ENCODE measurements at places on chromosomes 7 and 10. TPM values are rescaled to one million over a fixed set of nuclear protein-coding genes. Genes with fewer than 3 reads are reported as not detected.

GRCh38 chr7:7895004-7895650 is 73.5 kb upstream of the GLCCI1 start:
- peaks cover 7% of the 10 kb centered on the region for H3K36me3 ChIP-seq
- H3K27ac ChIP-seq, result no peak overlapping the region
- H3K4me3 ChIP-seq, result no peak overlapping the region

- no peaks in the 10 kb centered on the region for H3K36me3 ChIP-seq
- no peak overlapping the region for H3K27ac ChIP-seq
- H3K4me1 ChIP-seq, result peaks cover 6% of the 10 kb centered on the region
- peak; percentile 0 for DNase-seq
- H3K27me3 ChIP-seq, result no peaks in the 10 kb centered on the region
- H3K4me3 ChIP-seq, result no peak overlapping the region
Observed at GRCh38 chr10:79058899-79059841, 9.6 kb upstream of the ZMIZ1 start.

Gene CYP2C19
- not detected for total RNA-seq

DNA sequence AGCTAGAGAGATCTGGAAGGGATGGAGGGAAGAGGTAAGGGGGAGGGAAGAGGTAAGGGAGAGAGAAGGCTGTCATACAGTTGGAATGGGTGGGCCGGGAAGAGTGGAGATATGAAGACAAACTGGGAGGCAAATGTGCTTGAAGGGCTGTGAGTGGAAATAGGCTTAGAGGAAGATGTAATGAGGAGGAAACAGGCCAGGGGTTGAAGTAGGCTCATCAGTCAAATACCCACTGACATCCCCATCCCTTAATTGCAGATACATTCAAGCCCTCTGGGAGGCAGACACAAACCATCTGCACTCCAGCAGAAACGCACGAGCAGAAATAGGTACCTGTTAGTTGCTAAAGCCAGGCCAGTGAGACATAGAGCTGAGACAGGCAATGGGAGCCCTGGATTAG is 2.1 kb downstream of the SYNPO2L start:
- no peak overlapping the region for H3K27ac ChIP-seq
- H3K27me3 ChIP-seq, result peaks cover 3% of the 10 kb centered on the region
- no peaks in the 10 kb centered on the region for H3K36me3 ChIP-seq
- no peak overlapping the region for H3K4me3 ChIP-seq
- peak; percentile 11 for DNase-seq
- H3K4me1 ChIP-seq, result peaks cover 12% of the 10 kb centered on the region

DNA sequence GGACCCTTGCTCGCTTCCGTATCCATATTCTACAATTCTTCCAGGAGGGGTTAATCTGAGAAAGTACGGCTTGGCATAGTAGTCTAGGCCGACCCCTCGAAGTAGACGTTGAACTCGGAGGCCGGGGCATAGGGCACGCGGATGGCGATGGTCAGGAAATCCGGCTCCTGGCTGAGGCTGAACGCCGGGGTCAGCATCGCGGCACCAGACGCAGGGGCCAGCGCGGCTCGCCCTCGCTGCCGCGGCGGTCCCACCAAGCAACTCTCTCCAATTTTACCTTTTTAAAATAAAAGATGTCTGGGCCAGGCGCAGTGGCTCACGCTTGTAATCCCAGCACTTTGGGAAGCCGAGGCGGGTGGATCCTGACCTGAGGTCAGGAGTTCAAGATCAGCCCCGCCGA is 7.3 kb upstream of the SGMS1 start:
- peaks cover 7% of the 10 kb centered on the region for H3K27me3 ChIP-seq
- H3K36me3 ChIP-seq, result peaks cover 7% of the 10 kb centered on the region

DNA sequence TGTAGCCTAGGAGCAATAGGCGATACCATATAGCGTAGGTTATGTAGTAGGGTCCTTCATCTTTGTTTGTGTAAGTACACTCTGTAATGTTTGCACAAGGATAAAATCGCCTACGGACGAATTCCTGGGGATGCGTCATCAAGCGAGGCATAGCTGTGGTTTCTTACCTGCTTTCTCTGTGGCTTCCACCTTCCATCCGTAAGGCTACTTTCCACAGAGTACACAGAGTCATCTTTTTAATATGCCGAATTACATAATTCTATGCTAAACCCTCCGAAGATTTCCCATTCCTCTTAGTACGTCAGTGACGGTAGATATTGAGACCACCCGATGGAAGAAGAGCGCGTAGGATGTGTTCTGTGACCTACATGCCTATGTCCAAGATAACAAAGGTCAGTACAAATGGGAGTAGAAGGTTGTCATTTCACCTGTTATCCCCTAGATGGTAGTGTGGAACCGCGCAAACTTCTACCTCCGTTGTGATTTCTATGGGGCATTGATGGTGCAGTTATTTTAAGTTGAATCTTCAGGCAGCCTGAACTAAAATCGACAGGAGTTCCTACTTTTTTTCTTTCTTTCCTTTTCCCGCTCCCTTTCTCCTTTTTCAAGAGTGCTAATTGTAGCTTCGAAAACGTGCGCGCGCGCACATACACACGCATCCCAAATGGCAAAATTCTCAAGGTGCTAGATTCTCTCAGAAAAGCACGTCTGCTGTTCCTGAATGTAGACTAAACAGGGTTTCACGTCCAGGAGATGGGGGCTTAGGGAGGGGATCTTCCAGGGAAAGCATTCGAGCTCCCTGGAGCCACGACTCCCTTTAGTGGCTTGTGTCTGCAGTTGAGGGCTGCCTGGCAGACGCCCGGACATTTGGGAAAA is 111.7 kb upstream of the MBL2 start:
- peak; percentile 30 for DNase-seq
- no peaks in the 10 kb centered on the region for H3K27me3 ChIP-seq
- no peaks in the 10 kb centered on the region for H3K4me1 ChIP-seq
- H3K27ac ChIP-seq, result no peak overlapping the region
- H3K4me3 ChIP-seq, result no peak overlapping the region

GRCh38 chr10:50387007-50387731 is 135.9 kb upstream of the ASAH2 start:
- no peak overlapping the region for H3K27ac ChIP-seq
- DNase-seq, result no peak
- H3K27me3 ChIP-seq, result no peaks in the 10 kb centered on the region
- H3K36me3 ChIP-seq, result peaks cover 2% of the 10 kb centered on the region
- H3K4me1 ChIP-seq, result peaks cover 15% of the 10 kb centered on the region

- H3K4me3 ChIP-seq, result no peak overlapping the region
- H3K27ac ChIP-seq, result no peak overlapping the region
- H3K36me3 ChIP-seq, result no peaks in the 10 kb centered on the region
- peaks cover 1% of the 10 kb centered on the region for H3K27me3 ChIP-seq
- H3K4me1 ChIP-seq, result no peaks in the 10 kb centered on the region
Observed at GRCh38 chr7:55202150-55202913, 162.8 kb upstream of the LANCL2 start.

DNA sequence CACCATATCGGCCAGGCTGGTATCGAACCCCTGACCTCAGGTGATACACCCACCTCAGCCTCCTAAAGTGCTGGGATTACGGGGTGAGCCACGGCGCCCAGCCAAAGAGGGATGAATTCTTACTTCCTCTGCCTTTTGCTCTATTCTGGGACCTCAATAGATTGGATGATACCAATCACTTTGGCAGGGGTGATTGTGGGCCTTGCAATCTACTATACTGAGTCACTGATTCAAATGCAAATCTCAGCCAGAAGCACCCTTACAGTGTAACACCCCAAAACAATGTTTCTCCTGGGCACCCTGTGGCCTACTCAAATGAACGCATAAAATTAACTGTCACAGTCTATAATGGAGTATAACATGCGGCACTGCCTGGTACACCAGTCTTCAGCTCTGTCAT is 596.7 kb upstream of the LRRTM3 start:
- H3K27ac ChIP-seq, result no peak overlapping the region
- H3K36me3 ChIP-seq, result no peaks in the 10 kb centered on the region
- H3K4me3 ChIP-seq, result no peak overlapping the region
- DNase-seq, result no peak
- no peaks in the 10 kb centered on the region for H3K27me3 ChIP-seq
- H3K4me1 ChIP-seq, result no peaks in the 10 kb centered on the region

Gene ARMC10
- total RNA-seq, result 37.6 TPM

- H3K4me1 ChIP-seq, result peaks cover 4% of the 10 kb centered on the region
- no peaks in the 10 kb centered on the region for H3K27me3 ChIP-seq
- DNase-seq, result no peak
- no peak overlapping the region for H3K4me3 ChIP-seq
- peaks cover 21% of the 10 kb centered on the region for H3K36me3 ChIP-seq
Observed at GRCh38 chr7:7579638-7580037, 13.0 kb downstream of the MIOS start.

Gene PUS7
- total RNA-seq, result 36.5 TPM

GRCh38 chr7:46725838-46726237 is 804.8 kb upstream of the IGFBP3 start:
- H3K4me3 ChIP-seq, result no peak overlapping the region
- H3K4me1 ChIP-seq, result no peaks in the 10 kb centered on the region
- H3K36me3 ChIP-seq, result no peaks in the 10 kb centered on the region
- no peaks in the 10 kb centered on the region for H3K27me3 ChIP-seq
- H3K27ac ChIP-seq, result no peak overlapping the region

DNA sequence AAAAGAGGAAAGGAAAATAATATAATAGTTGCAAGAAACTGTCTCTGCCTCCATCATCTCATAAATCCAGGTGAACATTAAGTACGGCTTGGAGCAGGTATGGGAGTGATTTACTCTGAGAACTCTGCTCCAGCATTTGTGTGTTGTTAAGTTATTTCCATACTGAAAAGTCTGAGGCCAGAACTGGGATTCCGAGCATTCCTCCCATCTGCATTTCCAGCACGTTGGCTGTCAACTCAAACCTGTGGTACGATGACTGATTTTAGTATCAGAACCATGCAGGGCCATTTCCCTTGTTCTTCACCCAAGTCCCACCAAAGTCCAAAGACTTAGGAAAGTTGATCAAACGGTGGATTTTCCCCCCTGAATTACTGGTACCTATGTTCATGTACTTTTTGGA is 104.9 kb downstream of the CREB5 start:
- no peak overlapping the region for H3K27ac ChIP-seq
- DNase-seq, result no peak
- H3K27me3 ChIP-seq, result no peaks in the 10 kb centered on the region
- no peak overlapping the region for H3K4me3 ChIP-seq

DNA sequence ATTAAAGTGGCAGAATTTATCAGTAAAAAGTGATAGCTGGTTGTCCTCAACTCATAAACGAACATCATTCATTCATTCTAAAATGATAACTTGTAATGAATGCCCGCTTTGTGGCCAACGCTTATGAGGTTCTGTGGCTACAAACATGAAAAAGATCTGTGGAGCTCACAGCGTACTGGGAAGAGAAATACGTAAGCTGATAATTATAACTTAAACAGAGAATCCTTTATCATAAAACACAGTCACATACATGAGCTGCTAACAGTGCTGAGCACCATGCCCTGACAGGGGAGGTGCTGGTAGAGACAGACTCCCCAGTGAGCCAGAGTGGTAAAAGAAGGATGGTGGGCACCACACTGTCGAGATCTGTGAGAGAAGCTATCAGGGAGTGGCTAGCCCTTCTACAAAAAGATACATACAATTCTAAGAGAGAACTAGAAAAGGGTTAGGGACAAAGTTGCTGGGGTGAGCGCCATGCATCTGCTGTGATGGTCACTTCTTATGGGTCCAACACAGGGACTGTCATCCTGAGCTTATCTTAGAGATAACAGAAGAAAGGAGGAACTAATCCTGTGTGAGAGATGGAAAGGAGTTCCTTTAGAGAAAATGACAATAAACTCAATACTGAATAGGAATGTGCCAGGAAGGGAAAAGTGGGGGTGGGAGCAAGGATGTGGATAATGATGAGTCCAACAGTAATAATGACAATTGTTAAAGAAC is 106.7 kb downstream of the USP6NL start:
- no peaks in the 10 kb centered on the region for H3K27me3 ChIP-seq
- H3K4me3 ChIP-seq, result no peak overlapping the region
- no peak overlapping the region for H3K27ac ChIP-seq
